Anterior cingulate cortex (tissue), 58 donors: ENCODE measurements at places on chromosomes 12 and 14.

- DNase-seq, result no peak
These were observed 10.1 kb downstream of the NOC4L start for GRCh38 chr12:132154341-132154761.

GRCh38 chr14:55129086-55129427 lies at the start of gene LGALS3:
Gene LGALS3 (plus strand): TSS chr14:55129252. CDS start chr14:55137374, 8,122 bp downstream.
- DNase-seq, result no peak

DNA sequence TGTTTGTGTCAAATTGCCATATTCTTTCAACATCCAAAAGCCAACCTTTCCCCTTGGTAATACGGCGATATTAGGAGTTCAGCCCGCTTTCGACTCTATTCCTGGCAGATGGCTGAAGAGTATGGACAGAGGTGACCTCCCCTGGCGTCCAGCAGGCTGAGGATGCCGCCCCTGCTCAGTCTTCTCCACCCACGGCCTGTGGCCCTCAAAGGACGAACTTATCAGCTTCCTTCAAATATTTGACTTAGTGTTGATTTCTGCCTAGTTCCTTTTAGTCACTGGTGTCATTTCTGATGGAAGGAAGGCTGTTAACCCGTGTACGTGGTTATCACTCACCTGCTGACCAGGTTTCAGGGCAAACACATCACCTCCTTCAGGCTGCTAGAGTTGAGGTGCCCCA lies 65.0 kb downstream of the TESC start:
- no peak for DNase-seq

GRCh38 chr12:94674835-94675234 lies 24.5 kb upstream of the TMCC3 start:
- DNase-seq, result no peak
